ENCODE measurements at places on chromosomes 7 and 10. TPM values are rescaled to one million over a fixed set of nuclear protein-coding genes. Genes with fewer than 3 reads are reported as not detected.
A peak's percentile ranks its signal among the peaks of the same experiment; 100 is the strongest.

MSS51 gene
- total RNA-seq = 1.6 TPM

CHAT gene
- not detected for total RNA-seq

TAS2R5 gene
- total RNA-seq = 1.1 TPM

CPA1 gene
- 4.0 TPM for total RNA-seq

- DNase-seq = no peak
Measured at GRCh38 chr7:110186334-110186733, 904.6 kb upstream of the LRRN3 start.

GNG11 gene
- 33.2 TPM for total RNA-seq

- no peak for DNase-seq
Measured at GRCh38 chr7:74033372-74034311, 5.7 kb downstream of the ELN start.

CUL1 gene
- 50.6 TPM for total RNA-seq

GRCh38 chr7:24290004-24290641 lies 6.1 kb downstream of the NPY start:
- DNase-seq = no peak

DNA sequence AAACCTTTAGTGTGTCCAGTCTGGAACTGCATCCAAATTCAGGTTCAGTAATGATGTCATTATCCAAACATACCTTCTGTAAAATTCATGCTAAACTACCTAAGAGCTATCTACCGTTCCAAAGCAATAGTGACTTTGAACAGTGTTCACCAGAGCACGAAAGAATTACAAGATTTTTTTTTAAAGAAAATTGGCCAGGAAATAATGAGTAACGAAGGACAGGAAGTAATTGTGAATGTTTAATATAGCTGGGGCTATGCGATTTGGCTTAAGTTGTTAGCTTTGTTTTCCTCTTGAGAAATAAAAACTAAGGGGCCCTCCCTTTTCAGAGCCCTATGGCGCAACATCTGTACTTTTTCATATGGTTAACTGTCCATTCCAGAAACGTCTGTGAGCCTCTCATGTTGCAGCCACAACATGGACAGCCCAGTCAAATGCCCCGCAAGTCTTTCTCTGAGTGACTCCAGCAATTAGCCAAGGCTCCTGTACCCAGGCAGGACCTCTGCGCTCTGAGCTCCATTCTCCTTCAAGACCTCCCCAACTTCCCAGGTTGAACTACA lies 694 bp upstream of the FAS start:
- no peak for DNase-seq

GRCh38 chr7:30173058-30173897 lies 38.5 kb downstream of the MTURN start:
- no peak for DNase-seq

DNA sequence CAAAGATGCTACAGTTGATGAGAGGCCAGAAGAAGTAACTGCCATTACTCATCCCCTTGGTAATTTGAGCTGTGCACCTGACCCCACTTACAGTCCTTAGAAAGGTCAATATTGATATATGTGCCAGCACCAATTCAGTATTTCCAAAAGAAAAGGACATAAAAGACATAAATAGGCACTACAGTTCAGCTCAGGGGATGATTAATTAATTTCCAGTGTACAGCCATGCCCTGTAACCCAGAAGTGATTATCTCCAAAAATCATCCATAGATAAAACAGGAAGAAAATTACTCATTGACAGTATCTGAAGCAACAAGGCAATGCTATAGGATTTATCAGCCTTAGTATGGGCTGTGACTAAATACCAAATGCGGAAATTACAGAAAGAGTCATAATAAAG lies 82.4 kb downstream of the PHYHIPL start:
- no peak for DNase-seq

DNA sequence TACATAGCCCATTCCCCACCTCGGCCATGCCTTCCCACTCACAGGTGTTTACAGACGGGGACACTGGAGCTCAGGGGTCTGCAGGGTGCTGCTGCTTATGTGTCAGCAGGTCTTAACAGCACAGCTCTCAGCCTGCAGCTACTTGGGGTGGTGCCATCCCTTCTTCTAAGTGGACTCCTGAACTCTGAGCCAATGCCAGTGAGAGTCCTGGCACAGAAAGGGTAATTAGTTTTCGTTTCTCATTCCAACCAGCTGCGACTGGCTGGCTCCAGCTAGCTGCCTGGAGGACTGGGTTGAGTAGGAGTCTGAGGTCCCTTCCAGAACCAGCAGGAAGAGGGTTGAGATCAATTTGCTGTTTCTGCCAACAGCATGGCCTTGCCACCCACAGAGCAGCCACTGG lies 88.3 kb upstream of the AGK start:
- DNase-seq = no peak

DNA sequence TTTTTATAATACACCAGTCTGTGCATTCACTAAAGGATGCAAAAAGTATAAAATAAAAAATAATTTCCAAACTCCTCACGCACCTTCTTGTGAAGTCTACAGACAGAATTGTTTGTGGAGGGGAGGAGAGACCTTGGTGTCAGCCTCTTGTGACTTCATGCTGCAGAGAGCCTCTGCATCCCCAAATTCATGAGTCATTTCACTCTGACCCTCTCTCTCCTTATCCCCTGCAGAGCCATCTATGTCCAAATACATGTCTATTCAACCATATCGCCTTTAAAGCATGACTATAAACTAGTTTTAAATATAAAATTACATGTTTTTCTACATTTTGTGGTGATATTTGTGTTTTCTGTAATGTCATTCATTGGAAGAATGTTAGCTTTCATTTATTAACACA lies 6.0 kb downstream of the CREB5 start:
- DNase-seq = no peak

PPP1R9A gene
- 13.8 TPM for total RNA-seq

- no peak for DNase-seq
Measured at GRCh38 chr7:26159243-26159642, 7.2 kb downstream of the NFE2L3 start.

- DNase-seq = peak; percentile 26
Measured at GRCh38 chr10:86304436-86304835, 62.2 kb downstream of the GRID1 start.

GRCh38 chr7:45461026-45461425 lies 113.1 kb upstream of the ADCY1 start:
- DNase-seq = no peak

GIMAP6 gene
- 46.6 TPM for total RNA-seq

AGMO gene
- total RNA-seq = 2.9 TPM

DNA sequence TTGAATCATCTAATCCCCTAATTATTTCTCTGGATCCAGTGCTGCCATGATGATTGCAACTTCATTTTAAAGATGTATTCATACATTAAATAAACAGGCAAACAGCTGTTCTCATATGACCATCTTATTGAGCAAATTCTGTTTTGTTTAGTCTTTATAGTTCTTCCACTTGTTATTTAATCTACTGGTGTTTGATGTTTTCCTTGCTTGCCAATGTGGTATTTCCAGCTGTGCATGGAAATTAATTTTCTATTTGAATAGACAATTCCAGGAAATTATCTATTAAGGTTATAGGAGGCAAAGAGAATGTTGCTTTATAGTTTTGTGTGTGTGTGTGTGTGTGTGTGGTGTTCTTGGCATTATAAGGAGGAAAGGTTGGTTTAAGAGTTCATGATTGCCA lies 167.0 kb upstream of the PRPS1L1 start:
- DNase-seq = no peak

MLXIPL gene
- total RNA-seq = 91.5 TPM

DNA sequence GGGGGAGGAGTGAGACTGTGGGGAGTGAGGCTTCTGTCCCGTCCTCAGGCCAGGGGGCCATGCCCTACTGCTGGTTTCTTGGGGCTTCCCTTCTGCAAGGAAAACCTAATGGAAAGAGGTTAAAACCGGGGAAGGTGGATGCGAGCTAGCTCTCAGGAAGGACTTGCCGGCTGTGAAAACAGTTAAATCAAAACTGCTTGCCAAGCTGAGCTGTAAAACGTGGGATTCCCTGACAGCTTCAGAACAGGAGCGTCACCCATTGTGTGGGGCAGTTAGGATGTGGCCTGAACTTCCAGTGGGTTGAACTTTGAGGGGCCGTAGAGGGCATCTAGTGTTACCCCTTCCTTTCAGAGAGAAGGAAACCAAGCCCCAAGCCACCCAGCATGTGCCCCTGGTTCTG lies 13.1 kb downstream of the TSPAN15 start:
- no peak for DNase-seq

- DNase-seq = no peak
Measured at GRCh38 chr7:105270117-105270516, 118.6 kb downstream of the SRPK2 start.

DNA sequence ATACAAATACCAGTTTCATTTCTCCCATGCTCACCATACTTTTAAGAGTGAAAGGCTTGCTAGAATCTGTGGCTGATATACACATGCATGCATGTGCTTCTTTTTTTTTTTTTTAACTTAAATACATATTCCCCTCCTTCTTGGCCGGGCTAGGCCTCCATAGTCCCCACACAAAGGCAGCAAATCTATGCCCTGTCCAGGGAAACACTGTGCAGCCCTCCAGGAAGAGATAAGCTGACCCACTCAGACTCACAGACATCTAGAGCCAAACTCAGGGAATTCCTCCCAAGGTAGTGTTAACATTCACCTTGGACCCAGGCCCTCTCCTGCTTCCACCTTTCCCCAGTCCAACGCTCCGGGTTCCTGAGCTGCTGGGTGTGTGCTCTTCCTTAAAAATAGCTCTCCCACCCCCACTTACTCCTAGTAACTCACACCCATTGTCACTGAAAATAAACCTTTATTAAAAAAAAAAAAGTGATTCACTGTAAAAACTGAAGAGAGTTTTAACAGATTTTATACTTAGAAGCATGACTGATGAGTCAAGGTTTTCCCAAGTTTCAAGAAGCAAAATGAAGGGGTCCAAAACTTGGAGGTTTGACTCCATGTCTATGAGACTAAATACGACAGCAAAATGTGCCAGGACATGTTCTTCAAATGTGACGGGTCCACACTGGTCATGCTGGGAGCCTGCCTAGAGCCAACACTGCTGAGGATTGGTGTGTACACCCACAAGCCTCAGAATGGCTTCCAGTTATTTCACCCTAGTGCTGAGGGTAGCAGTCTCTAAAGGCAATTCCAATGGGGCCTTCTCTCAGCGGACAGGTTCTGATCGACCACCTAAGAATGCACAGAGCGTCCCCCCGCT lies 159.5 kb downstream of the GLI3 start:
- DNase-seq = no peak

GRCh38 chr7:123995617-123996326 lies 37.1 kb downstream of the TMEM229A start:
- no peak for DNase-seq

DNA sequence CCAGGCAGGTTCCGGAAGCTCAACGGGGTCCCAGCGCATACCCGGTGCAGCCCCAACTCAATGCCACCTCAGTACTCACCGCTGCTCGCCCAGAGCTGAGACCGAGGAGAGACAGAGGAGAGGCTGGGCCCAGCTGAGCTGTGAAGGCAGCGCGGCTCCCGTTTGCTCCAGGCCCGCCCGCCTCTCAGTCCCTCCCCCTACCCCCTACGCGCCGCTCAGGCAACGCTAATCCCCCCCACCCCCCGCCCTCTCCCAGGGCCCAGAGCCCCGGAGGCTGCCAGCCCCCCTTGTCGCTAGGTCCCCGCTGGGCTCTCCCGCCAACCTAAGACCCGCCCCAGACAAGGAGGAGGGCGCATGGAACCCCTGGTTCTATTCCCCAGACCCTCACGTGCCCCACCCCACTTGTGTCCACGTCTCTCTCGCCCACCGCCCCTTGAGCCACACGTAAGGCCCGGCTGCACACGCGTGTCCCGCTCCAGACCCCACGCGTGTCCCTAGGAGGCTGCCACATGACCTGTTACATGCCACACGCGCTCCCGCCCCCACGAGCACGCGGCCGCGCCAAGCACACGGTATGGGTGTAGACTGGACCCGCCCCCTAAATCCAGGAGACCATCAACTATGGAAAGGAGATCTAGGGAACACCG lies at the start of gene PSD:
Gene PSD, minus strand, starts transcription at position 164 of the 647 bp plus-strand sequence. CDS start 1,747 bp downstream, outside the sequence.
- no peak for DNase-seq

DNA sequence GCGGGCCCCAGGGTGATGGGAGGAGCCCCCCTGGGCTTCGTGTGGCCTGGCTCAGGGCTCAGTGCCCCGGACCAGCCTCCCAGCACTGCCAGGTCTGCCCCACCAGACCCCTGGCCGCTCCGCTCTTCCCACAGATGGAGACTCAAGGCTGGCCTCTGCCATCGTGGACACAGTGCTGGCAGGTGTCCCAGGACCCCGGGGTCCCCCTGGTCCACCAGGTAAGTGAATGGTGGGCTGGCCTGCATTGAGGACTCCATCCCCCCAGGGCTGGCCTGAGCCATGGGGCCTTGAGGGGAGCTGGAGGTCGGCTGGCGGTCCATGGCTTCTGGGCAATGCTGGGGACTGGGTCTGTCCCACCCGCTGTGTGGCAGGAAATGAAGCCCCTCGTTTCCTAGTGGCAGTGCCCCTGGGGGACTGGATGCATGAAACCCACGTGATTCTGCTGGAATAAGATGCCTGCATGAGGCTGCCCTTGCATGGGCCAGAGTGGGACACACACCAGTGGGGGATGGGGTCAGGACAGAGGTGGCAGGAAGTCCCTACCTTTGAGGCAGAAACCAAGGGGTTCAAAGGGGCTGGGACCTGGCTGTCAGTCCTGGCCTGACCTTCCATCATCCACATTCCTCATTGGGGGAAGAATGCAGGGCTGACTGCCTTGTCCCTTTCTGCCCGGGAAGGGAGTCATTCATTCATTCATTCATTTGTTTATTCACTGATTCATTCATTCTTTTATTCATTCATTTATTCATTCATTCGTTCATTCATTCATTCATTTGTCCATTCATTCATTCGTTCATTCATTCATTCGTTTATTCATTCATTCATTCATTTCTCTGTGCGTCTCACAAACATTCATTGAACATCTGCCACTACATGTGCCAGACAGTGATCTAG lies 81.8 kb downstream of the MYL10 start:
- DNase-seq = peak; percentile 88

PPP1R17 gene
- total RNA-seq = not detected

GRCh38 chr10:84256510-84257342 lies 11.9 kb downstream of the RGR start:
- DNase-seq = no peak

- peak; percentile 82 for DNase-seq
Measured at GRCh38 chr7:45662540-45663166, 88.5 kb downstream of the ADCY1 start.

Data from mesenteric fat pad (tissue), 1 donor.